ENCODE measurements at places on chromosomes 4 and X.
A peak's percentile ranks its signal among the peaks of the same experiment; 100 is the strongest.

DNA sequence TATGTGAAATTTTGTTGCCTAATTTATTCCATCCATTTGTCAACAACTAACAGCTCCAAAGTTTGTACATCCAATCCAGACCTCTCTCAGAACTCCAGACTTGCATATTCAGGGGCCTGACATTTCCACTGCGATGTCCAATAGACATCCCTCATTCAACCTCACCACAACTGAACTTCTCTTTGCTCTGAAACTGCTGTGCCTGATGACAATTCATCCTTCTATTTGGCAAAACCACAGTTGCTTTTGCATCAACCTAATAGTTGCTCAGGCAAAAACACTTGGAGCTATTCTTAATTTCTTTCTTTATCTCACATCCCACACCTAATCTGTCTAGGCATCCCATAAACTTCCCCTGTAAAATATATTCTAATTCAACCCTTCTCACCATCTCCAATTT is 56.5 kb downstream of the ANTXR2 start:
- no peak for DNase-seq

GRCh38 chrX:12447448-12448064 is 309.3 kb downstream of the FRMPD4 start:
- DNase-seq: no peak

DNA sequence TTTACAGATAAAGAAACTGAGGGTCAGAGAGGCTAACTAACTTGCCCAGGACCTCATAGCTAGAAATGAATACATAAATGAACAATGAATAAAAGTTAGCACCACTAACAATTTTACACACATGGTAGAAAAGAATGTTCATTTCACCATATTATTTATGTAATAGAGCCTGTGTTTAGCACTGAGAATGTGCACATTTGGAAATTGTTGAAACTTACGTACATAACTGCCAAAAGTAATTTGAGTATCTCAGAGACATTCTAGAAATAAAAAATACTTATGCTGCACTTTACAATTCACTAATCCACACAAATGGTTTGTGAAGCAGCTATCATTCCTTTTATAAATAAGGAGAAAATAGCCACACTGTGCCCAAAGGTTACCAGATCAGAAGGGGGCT is 9.9 kb downstream of the CASK start:
- no peak for DNase-seq

DNA sequence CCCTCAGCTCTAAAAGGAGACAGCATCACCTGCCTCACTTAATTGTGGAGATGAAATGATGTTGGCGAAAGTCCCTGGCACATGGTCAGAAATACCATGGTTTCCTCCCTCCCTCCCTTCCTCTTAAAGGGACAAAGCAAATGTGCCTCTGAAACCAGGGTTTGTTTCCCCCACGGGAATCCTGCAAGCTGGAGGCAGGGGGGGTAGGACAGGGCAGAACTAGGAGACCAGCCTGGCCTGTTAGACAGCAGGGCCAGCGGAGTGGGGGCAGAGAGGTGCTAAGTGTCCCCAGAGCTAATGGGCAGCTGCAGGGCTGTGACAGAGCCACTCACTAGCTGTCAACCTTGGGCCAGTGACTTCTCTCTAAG is 5.7 kb downstream of the RTL5 start:
- no peak for DNase-seq

GRCh38 chrX:154408659-154409221 is 314 bp downstream of the DNASE1L1 start:
- no peak for DNase-seq

GRCh38 chr4:89197920-89198319 is 86.6 kb downstream of the TIGD2 start:
- DNase-seq: no peak

- DNase-seq: no peak
Observed at GRCh38 chr4:39732728-39733127, 34.8 kb downstream of the UBE2K start.

DNA sequence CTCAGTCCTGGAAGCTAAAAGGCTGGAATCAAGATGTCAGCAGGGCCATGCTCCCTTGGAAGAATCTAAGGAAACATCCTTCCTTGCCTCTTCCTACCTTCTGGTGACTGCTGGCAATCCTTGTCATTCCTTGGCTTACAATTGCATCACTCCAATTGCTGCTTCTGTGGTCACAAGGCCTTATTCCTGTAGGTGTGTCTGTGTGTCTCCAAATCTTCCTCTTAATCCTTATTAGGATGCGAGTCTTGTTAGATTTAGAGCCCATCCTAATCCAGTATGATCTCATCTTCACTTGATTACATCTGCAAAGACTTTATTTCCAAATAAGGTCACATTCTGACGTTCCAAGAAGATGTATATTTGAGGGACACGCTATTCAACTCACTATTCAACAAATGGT is 52.2 kb downstream of the SMIM20 start:
- no peak for DNase-seq

DNA sequence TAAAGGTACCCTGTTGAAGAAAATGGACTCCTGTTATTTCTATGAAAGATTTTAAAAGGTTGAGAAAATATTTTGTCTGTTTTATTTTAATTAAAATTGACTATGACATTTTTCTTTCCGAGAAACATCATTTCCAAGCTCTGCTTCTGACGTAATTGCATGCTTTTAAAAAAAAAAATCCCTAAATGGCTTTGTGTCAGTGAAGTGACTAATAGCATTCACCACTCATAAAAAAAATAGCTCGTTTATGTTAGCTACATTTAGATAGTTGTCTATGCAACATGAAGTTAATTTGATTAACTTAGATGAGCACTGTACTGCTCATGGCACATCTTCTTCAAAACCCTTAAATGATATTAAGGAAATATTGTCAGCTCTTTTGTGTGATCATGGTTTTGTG is 105.1 kb upstream of the KLHL13 start:
- DNase-seq: no peak

GRCh38 chrX:81489987-81490386 is 288.1 kb downstream of the SH3BGRL start:
- no peak for DNase-seq

GRCh38 chr4:6618386-6619115 is 21.9 kb upstream of the MRFAP1 start:
- no peak for DNase-seq

DNA sequence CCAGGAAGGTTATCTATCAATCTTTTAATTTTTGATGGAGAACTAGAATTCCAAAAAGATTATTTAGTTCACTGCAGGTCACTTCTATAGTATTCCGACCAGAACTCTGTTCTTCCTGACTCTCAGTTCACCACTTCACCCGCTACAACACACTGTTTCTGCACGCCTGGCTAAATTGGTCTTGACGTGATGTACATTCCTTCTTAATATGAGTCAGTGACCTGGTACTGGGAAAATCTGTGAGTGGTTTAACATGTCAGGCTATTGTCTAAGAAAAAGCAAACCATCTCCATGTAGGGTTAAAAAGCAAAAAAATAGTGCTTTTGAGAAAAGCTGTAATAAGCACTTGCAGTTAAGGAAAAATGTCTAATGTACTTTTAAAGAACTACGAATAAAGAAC is 120.4 kb downstream of the NDST3 start:
- DNase-seq: no peak

DNA sequence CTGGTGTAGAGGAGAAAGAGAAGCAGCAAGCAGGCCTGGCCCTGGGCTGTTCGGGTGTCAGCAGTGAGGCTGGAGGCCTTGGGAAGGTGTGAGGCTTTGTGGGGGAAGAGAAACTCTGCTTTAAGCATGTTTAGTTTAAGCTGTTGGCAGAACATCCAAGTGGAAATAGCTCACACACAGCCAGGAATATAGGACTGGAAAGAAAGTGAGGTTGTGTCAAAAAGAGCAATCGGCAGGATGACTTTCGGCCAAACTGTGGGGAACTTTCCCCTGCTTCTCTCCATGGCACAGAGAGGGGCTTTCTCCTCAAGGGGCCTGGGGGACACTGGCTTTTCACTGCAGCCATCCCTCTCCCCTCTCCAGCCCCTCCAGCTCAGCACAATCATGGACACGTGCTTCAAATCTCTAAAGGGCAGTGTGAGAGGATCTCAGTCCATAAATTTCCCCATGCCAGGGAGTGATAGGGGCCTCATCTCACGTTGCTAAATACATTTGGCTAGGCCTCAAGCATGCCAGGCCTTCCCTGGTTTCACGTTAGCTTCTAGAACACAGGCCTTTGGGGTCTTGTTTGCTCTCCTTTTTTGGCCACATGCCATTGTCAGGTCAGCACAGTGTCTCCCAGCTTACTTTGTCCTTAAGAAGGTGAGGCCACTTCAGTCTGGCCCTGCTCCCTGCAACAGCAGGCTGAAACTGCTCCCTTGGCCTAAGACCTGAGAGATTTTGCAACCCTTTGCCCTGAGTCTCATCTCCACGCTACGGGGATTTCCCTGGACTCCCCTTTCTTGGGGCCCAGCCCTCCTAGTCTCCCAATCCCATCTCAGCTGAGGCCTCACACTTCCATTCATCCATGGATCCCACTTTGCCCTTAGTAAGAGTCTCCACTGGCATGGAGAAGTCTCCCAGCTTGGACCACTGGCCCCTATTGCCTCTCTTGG is 8.3 kb upstream of the CITED1 start:
- DNase-seq: no peak

- no peak for DNase-seq
Observed at GRCh38 chr4:168059251-168059650, 33.1 kb upstream of the ANXA10 start.

GRCh38 chr4:46927201-46927600 is 18.2 kb upstream of the COX7B2 start:
- no peak for DNase-seq

GRCh38 chr4:80144676-80145470 is 52.4 kb upstream of the PRDM8 start:
- DNase-seq: no peak

DNA sequence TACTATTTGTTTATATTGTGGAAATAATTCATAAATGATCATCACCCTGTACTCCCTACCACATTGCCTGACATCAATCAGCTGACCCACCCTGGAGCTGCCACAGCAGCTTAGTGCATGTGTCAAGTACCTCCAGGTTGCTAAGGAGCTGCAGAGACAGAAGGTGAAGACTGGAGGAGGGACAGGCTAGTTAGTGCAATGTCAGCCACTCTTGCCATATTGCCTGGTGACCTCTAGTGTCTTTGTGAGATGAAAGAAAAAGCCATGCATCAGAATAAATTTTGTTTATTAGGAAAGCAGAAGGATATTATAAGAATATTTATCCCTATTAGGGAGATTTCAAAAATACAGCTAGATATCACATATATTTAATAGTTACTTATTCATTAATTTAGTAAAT is 243.9 kb upstream of the FAT4 start:
- no peak for DNase-seq

GRCh38 chrX:40006106-40007017 is 91.4 kb downstream of the BCOR start:
- peak; percentile 51 for DNase-seq

- no peak for DNase-seq
Observed at GRCh38 chrX:38036466-38036865, 30.1 kb downstream of the SYTL5 start.

GRCh38 chr4:83388313-83388676 is 53.6 kb upstream of the HPSE start:
- peak; percentile 27 for DNase-seq

DNA sequence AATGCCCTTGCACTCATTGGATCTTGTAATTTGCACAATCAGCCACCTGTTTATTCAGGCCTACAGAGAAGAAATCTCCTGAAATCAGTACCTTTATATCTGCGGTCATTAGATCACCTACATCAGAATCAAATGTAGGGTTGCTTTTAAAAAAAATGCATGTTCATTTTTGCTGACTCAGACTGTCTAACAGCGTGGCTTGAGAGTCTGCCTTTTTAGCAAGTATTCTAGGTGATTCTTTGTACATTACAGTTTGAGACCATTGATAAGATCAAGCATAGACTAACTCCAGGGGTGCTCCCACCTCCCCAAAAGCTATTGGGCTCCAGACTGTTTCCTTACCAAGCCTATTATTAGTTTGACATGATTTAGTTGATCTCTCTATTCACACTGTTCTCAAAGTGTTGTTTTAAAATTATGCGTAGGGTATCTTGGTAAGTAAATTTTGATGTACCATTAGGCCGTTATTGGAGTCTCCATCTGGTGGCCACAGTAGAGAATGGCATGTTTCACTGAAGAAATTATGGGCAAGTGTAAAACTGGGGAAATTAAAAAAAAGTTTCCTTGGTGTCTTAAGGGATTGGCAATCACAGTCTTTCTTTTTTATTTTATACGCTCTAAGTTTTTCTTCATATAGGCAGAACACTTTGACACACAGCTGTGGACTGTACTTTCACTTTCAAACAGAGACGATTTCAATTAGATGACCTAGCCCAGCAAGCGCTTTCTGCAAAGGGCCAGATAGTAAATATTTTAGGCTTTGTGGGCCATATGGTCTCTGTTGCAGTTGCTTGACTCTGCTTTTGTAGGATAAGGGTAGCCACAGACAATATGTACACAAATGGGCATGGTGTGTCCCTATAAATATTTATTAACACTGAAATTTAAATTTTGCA is 33.7 kb upstream of the MSL3 start:
- peak; percentile 9 for DNase-seq

DNA sequence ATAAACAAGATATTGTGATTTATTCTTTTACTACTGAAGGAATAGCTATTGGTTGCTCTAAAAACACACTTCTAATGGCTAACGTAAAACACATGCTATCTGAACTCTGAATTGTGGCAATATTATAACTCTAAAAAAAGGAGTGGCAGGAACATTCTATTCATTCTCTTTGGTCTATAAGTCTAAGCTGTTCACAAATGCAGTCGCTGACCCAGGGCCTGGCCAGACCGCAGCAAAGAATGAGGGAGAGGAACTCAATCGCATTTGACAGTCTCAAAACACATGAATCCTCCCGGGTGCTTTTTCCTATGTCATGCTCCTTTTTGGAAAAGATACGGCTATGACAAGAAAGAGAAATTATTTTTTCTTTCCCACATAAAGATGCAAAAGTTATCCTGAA is 651.6 kb upstream of the PITX2 start:
- no peak for DNase-seq

GRCh38 chrX:14712096-14712495 is 160.8 kb downstream of the FANCB start:
- DNase-seq: no peak
